ENCODE measurements at places on chromosomes 3 and 15. TPM values are rescaled to one million over a fixed set of nuclear protein-coding genes. Genes with fewer than 3 reads are reported as not detected.

GRCh38 chr3:189394599-189395121 is 222.9 kb downstream of the TPRG1 start:
- DNase-seq: no peak

DNA sequence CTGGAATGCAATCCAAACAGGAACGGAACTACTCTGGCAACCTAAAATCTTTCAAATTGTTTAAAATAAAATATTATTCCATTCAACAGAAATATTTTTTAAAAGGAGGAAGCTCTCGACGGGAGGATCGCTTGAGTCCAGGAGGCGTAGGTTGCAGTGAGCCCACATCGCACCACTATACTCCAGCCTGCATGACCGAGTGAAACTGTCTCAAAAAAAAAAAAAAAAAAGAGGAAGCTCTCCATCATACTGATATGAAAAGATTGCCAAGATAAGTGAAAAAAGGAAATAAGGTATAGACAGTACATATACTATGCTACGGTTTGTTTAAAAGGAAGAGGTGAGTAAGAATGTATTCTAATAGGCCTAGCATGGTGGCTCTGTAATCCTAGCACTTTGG is 3.6 kb downstream of the RAD18 start:
- DNase-seq: no peak

- no peak for DNase-seq
Observed at GRCh38 chr3:25259871-25260270, 168.2 kb upstream of the RARB start.

The FOXB1 gene
- total RNA-seq: 4.0 TPM

DNA sequence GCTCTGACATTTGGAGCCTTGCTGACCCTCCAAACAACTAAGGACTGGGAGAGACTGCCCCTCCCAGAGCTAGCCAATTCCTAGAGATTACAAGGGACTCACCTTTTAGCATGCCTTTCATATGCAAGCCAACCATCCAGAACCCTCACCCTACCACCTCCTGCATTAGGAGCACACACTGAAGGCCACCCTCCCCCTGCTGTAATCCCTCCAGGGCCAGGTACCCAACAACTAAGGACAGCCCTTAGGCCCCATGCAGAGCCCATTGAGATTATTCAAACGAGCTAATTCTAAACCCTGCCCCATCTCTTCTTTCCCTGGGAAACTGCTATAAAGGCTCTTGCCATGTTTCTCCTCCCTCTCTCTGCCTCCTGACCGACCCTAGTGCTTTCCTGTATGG is 352.6 kb downstream of the ERC2 start:
- DNase-seq: no peak

DNA sequence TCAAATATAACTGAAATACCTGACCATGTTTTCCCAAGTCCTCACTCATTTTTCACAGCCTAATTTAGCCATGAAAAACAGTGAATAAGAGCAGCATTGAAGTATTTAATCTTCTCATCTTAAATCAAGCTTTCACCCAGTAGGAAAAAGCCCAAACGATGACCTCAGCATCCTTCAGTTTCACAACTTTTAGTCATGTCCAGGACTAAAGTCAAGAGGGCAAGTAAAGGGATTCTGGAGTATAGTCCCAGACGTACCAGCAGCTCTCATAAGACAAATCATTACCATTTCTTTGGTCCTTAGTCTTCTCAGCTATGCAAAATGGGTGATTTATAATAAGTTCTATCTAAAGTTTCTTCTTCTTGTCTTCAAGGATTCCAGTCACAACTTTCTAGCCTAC is 237.3 kb downstream of the IL5RA start:
- DNase-seq: no peak

- no peak for DNase-seq
Observed at GRCh38 chr3:171966533-171967136, 72.7 kb upstream of the FNDC3B start.

All from CD4-positive, CD25-positive, alpha-beta regulatory T cell (primary cell).